Stomach (tissue), 19 donors: ENCODE measurements at places on chromosomes 2 and 18. TPM values are rescaled to one million over a fixed set of nuclear protein-coding genes. Genes with fewer than 3 reads are reported as not detected.

The CHRND gene
- not detected for total RNA-seq

The STK16 gene
- total RNA-seq: 55.6 TPM

The CDH7 gene
- not detected for total RNA-seq

The RESP18 gene
- not detected for total RNA-seq

The CRYGC gene
- total RNA-seq: not detected

The LOXHD1 gene
- 1.3 TPM for total RNA-seq

- no peaks in the 10 kb centered on the region for H3K36me3 ChIP-seq
- no peaks in the 10 kb centered on the region for H3K27me3 ChIP-seq
- H3K4me3 ChIP-seq: no peak overlapping the region
- H3K27ac ChIP-seq: no peak overlapping the region
Measured at GRCh38 chr2:8626572-8626971, 55.3 kb upstream of the ID2 start.

- H3K4me1 ChIP-seq: no peaks in the 10 kb centered on the region
Measured at GRCh38 chr2:203972066-203972465, 35.5 kb downstream of the ICOS start.

DNA sequence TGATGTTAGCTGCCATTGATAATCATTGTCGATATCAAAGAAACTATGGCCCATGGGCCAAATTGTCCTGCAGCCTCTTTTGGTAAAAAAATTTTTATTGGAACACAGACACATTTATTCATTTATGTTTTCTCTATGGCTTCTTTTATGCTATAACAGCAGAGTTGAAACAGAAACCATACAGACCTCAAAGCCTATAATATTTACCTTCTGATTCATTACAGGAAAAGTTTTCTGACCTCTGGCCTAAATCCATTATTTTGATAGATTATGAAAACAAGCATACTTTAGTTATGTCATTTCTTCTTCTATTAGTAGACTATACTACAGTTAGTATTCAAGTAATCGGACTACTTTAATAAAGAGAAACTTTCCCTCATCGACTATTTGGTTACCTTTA is 349.7 kb upstream of the GALNT5 start:
- no peak for DNase-seq
- H3K4me1 ChIP-seq: no peaks in the 10 kb centered on the region
- H3K27ac ChIP-seq: no peak overlapping the region
- no peaks in the 10 kb centered on the region for H3K36me3 ChIP-seq
- H3K27me3 ChIP-seq: no peaks in the 10 kb centered on the region
- H3K4me3 ChIP-seq: no peak overlapping the region
